ENCODE measurements at places on chromosomes 7 and 10. TPM values are rescaled to one million over a fixed set of nuclear protein-coding genes. Genes with fewer than 3 reads are reported as not detected.

- no peak for DNase-seq
Measured at GRCh38 chr7:22601003-22601402, 101.0 kb upstream of the STEAP1B start.

DNA sequence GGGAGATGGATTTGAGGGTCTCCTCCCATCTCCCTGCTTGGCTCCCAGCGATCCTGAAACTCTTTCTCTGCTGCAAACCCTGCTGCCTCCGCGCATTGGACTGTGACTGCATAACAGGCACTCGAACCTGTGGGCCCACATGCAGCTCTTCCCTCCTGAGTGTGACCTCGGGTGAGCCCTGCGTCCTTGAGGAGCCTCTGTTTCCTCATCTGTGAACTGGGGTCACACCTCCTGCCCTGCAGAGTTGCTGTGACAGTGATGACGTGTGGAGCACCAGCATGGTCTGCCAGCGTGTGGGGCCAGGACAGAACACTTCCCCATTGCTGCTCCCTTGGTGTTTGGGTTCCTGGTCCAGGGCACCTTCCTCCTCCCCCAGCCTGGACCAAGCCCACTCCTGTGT, 46.9 kb upstream of the PSMG3 start:
- DNase-seq = no peak

GRCh38 chr10:76643511-76643911, 994.1 kb downstream of the KCNMA1 start:
- DNase-seq = no peak

GRCh38 chr10:121440461-121440860, 157.8 kb downstream of the FGFR2 start:
- DNase-seq = no peak

GRCh38 chr7:130910949-130911944, 177.2 kb upstream of the KLF14 start:
- no peak for DNase-seq

The ACHE gene
- total RNA-seq = 0.27 TPM

- DNase-seq = no peak
Measured at GRCh38 chr10:14584661-14585060, 190.0 kb downstream of the FAM107B start.

DNA sequence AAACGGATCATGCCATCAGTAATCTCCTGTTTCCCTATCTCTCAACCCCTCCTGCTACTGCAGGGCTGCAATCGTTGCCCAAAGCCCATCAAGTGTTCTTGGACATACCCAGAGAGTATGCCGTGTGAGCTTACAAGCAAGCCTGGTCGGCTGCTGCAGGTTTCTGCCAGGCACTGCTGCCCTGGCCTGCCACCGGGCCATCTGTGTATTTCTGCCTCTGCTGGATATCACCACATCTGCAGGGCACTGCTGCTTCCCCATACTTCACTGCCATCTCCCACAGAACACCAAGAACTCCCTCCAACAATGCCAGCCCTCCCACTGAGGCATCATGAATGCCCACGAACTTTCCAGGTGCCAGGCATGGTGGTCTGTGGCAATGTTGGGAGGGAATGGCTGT, 138.2 kb upstream of the SORCS3 start:
- no peak for DNase-seq

- DNase-seq = no peak
Measured at GRCh38 chr10:128883231-128884032, 583.6 kb upstream of the MGMT start.

GRCh38 chr10:30088178-30088577, 28.8 kb upstream of the JCAD start:
- DNase-seq = no peak

Data from hematopoietic multipotent progenitor cell (in vitro differentiated cells).